ENCODE measurements at places on chromosomes 16 and 17.

DNA sequence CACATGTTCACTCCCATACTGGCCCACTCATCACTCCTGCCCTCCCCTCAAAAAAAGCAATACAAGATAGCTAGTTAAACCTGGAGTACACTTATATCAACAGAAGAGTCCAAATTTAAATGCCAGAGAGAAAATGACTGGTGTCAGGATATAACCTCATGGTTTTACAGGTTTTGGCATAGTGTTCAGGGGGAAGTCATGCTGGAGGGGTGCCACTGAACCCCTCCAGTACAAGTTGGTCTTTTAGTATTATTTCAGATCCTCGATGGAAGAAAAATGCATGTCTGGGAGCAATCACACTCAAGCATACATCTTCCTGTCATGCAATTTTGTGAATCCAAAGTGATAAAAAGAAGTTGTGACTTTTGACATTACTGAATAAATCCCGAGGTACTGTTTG lies 10.5 kb downstream of the NACA2 start:
- no peak for DNase-seq

- no peak for DNase-seq
Measured at GRCh38 chr16:29839822-29840221, 19.6 kb downstream of the MVP start.

DNA sequence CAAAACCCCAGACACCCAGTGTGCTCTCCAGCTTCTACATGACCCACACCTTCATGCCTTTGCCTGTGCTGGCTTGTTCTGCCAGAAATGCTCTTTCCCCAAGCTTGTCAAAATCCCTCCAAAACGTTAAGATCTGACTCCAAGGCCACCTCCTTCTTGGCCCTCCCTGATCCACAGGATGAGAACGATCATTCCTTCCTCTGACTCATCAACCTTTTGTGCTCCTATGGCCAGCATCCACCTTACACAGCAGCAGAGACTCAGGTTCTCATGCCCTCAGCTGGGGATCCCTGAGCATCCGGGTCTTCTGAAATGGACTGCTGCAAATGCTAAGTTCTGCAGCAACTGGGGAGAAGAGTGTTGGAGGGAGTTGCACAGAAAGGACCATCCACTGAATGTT lies 2.9 kb downstream of the ZBTB4 start:
- no peak for DNase-seq

DNA sequence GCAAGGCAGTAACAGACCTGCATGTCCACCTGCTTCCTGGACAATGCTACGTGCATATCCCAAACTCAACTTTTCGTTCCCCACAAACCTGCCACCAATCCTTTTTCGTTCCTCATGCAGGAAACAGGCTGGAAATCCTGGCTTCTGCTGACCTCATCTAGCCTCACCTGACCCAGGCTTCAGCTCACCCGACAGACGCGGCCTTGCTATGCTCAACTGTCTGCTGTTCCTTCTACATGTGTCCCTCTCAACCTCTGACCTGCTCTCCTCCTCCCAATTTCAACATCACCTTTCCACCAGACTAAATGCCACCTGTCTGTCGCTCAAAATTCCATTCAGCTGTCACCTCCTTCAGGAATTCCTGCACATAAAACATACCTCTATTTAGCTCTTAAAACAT lies 44.5 kb downstream of the XPO6 start:
- no peak for DNase-seq

- peak; percentile 18 for DNase-seq
Measured at GRCh38 chr17:38967290-38967738, at the start of gene FBXO47. Gene FBXO47, minus strand, starts transcription at chr17:38967403. Its CDS starts 4,378 bp downstream, at chr17:38963025.

GRCh38 chr16:23428351-23428750 lies 24.6 kb downstream of the COG7 start:
- no peak for DNase-seq

GRCh38 chr16:2046893-2047329 lies 723 bp downstream of the NTHL1 start:
- DNase-seq, result no peak

DNA sequence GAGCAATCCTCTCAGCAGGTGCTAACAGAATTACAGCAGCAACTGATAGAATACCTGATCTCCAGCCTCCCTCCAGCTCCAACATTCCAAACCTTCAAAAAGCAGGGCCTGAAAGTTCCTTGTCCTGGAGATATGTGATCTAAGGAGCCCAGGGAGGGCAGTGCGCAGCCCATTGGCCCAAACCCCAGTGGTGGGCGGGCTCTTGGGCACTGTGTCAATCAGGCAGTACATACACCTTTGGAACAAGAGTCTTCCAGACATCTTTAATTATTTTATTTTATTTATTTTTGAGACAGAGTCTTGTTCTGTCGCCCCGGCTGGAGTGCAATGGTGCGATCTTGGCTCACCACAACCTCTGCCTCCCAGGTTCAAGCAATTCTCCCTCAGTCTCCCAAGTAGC lies 24.2 kb downstream of the SLC12A3 start:
- no peak for DNase-seq

GRCh38 chr16:8596581-8596980 lies 6.3 kb upstream of the TMEM114 start:
- DNase-seq, result no peak

GRCh38 chr17:80441133-80441578 lies 26.2 kb downstream of the ENDOV start:
- no peak for DNase-seq

Data from NCI-H2029 treated with DMSO at 0.1 percent for 48 hours (cell line).